ENCODE measurements at places on chromosomes 3 and 15. TPM values are rescaled to one million over a fixed set of nuclear protein-coding genes. Genes with fewer than 3 reads are reported as not detected.

The ROPN1 gene
- total RNA-seq = not detected

The MEX3B gene
- 3.5 TPM for total RNA-seq

The SCG3 gene
- total RNA-seq = not detected

The SRGAP3 gene
- 4.6 TPM for total RNA-seq

The CLDN18 gene
- total RNA-seq = not detected

- DNase-seq = no peak
Observed at GRCh38 chr3:37241880-37242279, 67.5 kb upstream of the LRRFIP2 start.

DNA sequence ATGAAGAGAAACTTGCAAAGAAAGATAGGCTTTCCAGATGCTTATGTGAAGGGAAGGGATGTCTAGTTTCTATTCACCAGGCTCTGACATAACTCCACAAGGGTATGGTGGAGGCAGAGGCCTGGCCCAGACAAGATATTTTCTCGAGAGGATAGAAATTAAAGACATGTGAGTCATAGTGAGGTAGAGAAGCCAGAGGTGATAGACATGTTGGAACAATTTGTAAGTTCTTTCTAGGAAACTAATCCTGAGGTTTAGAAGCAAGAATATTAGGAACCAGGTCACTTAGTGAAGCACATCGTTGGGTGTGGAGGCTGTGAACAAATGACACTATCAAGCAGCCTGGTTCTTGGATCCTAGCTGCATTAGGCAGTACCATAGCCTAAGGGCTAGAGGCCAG is 176.9 kb downstream of the BBX start:
- DNase-seq = peak; percentile 41

DNA sequence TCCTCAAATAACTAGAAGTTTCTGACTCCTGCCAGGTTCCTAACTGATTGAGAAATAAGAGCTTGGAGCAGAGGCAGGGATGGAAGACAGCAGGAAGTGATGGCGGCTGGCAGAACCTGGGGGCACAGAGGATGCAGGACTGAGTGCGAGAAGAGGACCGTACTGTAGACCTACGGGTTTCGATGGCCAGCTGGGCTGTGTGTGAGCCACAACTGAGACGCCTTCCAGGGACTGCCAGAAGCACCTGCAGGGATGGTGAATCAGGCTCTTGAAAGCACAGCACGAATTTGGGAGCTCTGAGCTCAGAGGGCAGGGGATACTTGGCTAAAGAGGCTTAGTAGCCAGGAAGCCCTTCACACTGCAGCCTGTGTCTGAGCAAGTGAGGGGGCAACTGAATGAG is 165.6 kb downstream of the ABHD5 start:
- no peak for DNase-seq

GRCh38 chr3:8147711-8148110 is 353.9 kb upstream of the LMCD1 start:
- DNase-seq = peak; percentile 68

DNA sequence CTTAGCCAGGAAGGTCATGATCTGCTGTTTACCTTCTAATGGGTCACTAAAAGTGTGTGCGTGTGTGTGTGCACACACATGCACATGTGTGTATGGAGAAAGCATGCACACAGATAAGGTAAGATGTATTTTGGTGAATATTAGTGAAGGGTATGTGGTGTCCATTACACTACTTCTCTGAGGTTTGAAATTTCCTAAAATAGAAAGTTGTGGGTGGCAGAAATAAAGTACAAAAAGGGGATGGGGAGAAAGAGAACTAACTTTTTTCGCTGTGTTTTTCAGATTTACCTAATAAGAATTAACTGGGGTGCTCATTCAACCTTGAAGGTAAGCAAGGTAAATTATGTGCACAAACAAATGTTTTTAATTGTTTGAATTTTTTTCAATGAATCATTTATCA is 24.4 kb upstream of the NR2E3 start:
- no peak for DNase-seq

DNA sequence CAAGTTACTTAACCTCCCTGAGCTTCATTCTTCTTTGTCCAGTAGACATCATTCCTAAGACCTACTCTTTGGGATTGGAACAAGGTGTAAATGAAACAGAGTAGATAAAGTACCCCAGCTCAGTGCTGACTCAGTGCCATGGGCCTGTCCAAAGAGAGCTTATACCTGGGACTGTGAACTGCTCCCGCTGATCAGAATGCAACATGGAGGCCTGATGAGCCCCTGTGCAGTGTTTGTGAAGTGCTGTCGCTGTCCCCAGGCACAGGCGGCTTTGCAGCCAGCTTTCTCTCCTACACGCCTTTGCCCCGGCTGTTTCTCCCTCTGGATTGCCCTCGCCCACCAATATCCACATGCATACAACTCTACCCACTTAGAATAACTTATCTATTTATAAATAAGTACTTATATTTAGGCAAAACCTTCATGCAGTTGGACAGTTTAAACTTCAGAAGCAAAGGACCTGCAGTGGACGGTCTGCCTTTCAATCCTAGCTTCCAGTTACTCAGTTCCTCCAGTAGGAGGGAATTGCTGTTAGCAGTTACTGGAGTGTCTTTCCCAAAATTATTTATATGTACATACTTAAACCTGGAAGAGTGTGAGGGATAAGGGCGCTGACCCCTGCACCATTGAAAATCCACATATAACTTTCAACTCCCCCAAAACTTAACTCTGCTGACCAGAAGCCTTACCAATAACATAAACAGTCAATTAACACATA is 80.0 kb downstream of the CORO2B start:
- no peak for DNase-seq

Measured in fibroblast of the aortic adventitia (primary cell).